ENCODE measurements at places on chromosomes 16 and 17.

- no peak for DNase-seq
These were observed 26.3 kb downstream of the LAT start for GRCh38 chr16:29011112-29011511.

DNA sequence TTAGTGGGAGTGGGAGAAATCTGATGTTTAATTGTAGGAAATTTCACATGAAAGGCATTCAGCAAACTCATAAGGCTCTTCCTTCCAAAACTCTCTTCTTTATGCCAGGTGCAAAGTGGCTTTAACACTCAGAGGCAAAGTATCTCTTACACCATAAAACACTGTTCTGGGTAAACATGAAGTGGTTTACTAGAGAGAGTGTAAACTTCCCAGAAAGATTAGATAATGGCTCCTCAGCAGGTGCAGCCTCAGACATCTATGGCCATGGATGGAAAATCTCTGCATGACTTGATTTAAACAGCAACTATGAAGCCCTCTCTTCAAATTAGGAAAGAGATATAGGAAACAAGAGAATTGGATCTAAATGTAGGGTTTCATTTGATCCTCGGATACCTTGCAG, 583.1 kb upstream of the SALL1 start:
- DNase-seq, result no peak

DNA sequence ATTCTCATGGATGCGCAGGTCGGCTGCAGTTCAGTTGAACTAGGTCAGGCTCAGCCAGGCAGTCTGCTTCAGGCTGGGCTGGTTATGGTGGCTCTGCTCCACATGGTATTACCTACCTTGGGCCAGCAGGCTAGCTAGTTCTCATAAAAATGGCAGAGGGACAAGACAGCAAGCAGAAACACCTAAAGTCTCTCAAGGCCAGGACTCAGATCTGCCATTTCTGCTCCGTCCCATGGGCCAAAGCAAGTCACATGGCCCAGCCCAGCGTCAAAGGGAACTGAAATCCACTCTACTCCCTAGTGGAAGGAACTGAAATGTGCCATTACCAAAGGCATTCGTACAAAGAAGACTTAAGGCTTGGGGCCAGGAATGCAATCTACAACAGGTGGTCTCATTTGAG, 160.0 kb downstream of the TMEM132E start:
- no peak for DNase-seq

DNA sequence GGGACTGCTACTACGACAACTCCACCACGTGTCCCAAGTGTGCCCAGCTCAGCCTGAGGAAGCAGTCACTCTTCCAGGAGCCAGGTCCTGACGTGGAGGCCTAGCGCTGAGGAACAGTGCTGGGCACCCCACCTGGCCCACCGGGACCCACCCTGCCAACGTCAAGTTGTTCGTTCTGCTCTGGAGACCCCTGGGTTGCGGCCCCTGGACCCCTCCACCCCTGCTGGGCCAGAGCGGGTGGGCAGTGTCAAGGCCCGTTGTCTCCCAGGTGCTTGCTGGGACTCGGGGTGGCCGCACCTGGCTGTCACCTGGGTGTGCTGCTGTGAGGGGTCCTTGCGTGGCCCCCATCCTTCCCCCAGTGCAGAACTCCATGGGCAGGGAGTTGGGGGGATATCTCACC, 34.4 kb downstream of the CDRT15L2 start:
- no peak for DNase-seq

DNA sequence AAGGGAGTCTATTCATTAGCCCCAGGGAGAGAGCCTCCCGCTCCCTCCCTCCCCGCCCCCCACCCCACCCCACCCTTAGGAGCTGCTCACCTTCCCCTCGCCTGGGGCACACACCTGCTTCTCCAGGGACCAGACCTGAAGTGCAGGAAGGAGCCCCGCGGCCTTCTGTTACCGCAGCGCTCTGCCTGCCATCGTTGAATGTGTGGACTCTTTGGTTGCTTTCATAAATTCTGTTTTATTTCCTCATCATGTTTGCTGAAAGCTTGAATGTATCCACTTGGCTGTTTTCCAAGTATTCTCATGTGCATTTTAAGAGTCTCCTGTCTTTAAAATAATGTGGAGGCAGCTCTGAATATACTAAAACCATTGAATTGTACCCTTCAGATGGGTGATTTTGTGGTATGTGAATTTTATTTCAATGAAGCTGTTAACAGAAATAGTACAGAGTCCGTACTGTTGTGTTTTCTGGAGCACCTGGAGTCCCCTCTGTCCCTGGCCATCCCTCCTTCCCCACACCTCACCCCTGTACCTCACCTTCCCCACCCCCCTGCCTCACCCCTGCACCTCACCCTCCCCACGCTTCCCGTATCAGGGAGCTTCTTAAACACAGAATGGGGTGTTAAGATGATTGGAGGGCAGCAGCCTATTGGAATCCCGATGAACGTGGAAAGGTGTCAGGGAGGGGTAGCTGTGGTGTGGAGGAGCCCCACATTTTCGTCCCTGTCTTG, 25.5 kb downstream of the RAB11FIP3 start:
- DNase-seq, result no peak

- DNase-seq, result no peak
These were observed 54.6 kb upstream of the TBX2 start for GRCh38 chr17:61345061-61345460.

DNA sequence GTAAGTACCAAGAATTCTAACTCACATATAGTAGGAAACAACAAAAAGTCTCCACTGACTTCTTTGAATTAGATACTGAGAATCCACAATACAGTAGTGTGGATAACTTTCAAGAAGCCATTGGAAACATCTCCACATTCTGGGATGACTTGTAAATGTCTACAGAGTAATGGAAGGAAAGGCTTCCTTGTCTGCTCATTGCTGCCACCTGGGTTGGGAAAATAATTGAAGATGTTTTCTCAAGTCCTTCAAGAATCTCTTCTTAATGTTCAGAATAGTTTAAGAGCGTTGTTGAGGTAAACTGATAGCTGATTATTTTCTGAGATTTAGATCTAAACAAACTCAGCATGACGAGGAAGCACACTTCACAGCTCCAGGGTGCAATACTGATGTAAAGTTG, 14.0 kb downstream of the CPSF4L start:
- no peak for DNase-seq

DNA sequence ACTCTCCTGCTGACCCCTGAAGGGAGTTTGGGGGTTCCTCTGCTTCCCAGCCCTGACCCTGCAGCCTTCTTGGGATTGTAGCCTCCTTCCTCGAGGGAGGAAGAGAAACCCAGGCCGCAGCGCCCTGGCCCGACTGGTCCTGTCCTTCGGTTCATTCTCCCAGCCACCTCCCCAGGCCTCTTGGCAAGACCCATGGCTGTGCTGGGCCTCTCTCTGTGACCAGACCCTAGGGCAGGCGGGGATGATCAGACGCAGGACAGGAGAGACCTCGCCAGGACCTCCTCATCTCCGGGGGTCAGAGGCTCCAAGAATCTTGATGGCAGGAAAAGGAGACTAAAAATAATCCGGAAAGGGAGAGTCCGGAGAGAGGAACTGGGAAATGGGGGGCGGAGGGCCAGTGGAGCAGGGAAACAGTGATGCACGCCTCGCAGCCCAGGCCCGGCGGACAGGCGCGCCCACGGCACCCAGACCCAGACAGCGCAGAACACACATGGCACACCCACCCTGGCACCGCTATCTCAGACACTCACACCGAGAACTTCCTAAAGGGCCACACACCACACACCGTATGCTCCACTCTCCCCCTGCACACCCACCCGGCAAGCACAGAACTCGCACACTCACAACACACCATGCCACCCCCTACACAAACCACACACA, 1.2 kb downstream of the ARHGEF15 start:
- no peak for DNase-seq

- no peak for DNase-seq
These were observed 2.2 kb downstream of the OR4D1 start for GRCh38 chr17:58150394-58150793.

GRCh38 chr16:46583036-46583435, 38.1 kb downstream of the SHCBP1 start:
- DNase-seq, result no peak

- DNase-seq, result no peak
These were observed 42.8 kb downstream of the MEAK7 start for GRCh38 chr16:84461413-84462295.

- DNase-seq, result no peak
These were observed 21.6 kb downstream of the POLR3E start for GRCh38 chr16:22318690-22319358.

- DNase-seq, result peak; percentile 12
These were observed 250.1 kb upstream of the PSMD7 start for GRCh38 chr16:74046524-74046923.

GRCh38 chr17:49779739-49780231, 8.7 kb upstream of the KAT7 start:
- DNase-seq, result peak; percentile 63

GRCh38 chr16:79169239-79169638, 431.3 kb downstream of the MAF start:
- DNase-seq, result peak; percentile 61

GRCh38 chr16:47904691-47905090, 251.1 kb downstream of the ABCC12 start:
- no peak for DNase-seq

DNA sequence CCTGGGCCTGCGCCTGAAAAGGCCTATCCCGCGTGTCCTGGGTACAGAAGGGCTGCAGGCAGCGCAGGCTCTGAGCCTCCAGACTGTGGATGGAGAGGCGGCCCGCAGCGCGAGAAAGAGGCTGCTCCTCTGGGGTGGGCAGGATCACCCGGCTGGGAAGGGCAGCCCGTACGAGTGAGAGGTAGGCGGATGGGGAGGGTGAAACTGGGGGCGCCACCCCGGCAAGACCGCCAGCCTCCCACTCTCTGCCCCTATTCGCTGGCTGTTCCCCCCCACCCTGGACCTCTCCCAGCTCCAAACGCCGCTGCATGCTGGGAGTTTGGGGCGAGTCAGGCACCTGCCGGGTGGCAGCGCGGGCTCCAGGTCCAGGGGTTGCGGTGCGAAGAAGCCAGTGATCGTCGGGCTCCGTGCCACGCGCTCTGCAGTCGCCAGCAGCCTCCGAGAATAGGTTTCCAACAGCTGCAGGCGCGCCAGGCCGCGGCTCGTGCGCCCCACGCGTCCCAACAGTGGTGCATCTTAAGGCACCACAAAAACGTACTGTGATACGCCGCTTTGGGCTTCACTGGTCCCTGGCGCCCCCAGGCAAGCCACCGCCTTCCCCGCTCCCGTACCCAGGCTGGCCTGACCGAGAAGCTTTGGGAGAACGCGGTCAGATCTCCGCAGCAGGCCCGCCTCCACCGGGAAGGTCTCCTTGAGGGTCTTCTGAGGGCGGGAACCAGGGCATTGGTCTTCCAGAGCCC, 1.1 kb downstream of the NOXO1 start:
- no peak for DNase-seq

- peak; percentile 63 for DNase-seq
These were observed 263.8 kb downstream of the HS3ST3A1 start for GRCh38 chr17:13337864-13338371.

- DNase-seq, result peak; percentile 68
These were observed at the start of gene NKD1 for GRCh38 chr16:50548125-50548908. TSS of gene NKD1 (plus strand) at chr16:50548396. CDS start at chr16:50548554, 158 bp downstream.

GRCh38 chr16:57409870-57410587, 5.5 kb downstream of the CCL17 start:
- no peak for DNase-seq

DNA sequence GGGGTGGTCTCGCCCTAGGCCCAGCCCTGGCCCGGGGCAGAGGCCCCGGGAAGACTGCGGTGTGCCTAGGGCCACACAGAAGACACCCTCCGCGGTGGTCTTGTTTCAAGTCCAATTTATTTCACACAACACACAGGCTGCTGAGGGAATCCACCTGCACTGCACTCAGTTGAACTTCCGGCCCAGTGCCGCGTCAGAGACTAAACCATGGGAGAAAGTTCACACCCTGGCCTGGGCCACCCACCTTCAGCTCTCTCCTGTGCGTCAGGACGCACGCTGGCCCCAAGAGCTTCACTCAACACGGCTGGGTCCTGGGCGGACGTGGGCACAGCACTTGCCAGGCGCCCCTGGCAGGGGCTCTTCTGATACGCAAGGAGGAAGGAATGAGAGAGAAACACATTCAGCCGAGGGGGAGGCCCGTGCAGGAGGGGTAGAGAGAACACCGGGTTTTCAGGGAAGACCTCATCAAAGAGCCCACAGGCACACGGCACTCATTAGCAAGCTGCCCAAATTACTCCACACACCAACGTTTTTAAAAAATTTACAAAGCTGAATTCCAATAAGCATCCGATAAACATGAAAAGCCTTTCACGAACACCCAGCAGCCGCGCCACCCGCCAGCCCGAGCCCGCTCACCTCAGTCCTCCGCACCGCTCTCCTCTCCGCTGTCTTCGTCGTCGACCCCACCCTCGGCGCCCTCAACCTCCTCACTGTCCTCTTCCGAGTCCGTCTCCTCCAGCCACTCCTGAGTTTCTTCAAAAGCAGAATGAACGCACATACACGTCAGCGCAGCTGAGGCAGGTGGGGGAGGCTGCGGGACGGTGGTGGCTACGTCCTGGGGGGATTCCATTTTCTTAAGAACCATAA, 57.8 kb downstream of the KLHDC4 start:
- no peak for DNase-seq

- DNase-seq, result no peak
These were observed 8.9 kb downstream of the GNGT2 start for GRCh38 chr17:49201481-49201927.

DNA sequence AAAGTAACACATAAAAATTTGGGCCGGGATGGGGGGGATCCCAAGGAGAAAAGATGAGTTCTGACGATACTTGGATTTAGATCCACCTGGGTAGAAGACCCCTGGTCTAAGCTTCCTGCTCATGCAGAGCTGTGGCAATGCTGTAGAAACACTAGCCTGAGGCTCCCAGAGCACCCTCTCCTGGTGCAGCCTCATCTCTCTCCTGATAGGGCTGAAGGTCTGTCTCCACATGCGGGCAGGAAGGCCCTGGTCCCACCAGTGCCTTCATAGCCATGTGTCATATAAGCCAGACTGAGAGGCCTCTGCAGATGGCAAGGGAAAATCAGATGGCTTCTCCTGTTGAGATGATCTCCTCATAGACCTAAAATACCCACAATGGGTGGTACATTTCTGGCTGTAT, 518.0 kb upstream of the ZFHX3 start:
- DNase-seq, result no peak

Measured in pons (tissue), 1 donor.